ENCODE measurements at places on chromosomes 3 and 15. TPM values are rescaled to one million over a fixed set of nuclear protein-coding genes. Genes with fewer than 3 reads are reported as not detected.

Gene RGMA
- not detected for total RNA-seq

DNA sequence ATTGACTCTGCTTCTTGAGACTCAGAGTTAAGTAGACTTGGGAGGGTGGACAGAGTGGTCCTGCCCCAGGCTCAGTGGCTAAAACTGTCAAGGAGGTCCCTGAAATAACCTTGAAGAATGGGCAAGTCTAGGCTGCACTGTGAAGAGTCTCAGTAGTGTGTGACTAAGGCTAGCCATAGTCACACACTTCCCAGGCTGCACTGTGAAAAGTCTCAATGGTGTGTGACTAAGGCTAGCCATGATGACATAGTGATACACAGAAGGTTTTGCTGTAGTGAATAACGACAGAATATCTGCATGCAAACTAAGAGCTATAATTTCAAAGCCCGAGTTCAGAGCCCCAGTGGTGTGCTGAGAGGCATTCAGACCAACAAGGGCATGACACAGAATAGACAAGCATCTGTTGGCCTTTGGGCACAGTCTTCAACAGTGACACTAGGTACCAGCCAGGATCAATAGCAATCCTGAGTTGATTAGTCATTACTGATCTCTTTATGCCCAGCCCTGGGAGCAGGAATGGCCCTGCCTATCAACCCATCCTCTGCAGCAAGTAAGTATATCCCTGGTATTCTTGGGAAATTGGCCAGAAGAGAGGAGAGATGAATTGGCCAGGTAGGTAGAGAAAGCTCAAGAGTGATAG is 72.4 kb upstream of the BBX start:
- DNase-seq: peak; percentile 76

- no peak for DNase-seq
Measured at GRCh38 chr15:35062738-35063099, 22.4 kb downstream of the NANOGP8 start.

- no peak for DNase-seq
Measured at GRCh38 chr15:41494922-41495735, 1.5 kb downstream of the ITPKA start.

DNA sequence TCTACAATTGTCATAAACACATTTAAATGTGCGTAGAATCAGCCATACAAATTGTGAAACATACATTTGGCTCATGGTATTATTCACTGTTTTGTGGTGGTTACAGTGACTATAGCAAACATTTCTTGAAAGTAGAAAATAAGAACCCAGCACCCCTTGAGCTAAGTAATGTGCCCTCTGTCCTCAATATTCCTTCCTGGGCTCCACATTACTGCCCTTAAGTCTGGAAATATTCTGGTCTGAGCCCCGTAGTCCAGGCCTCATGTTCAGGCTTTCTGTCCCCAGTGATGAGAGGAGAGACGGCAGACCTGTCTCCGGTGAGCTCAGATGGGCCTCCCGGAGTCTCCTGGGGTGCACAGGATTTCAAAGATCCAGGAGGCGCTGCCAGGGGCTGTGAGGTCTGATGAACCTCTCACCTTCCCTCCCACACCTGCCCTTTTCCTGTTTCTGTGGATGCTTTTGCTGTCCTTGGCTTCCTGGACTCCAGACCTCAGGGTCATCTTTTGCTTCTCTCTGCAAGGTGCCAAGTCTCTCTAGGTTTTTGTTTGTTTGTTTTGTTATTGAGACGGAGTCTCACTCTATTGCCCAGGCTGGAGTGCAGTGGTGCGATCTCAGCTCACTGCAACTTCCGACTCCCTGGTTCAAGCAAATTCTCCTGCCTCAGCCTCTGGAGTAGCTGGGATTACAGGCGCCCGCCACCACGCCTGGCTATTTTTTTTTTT is 8.8 kb upstream of the MUC20 start:
- no peak for DNase-seq

Gene TM4SF18
- total RNA-seq: 0.03 TPM

DNA sequence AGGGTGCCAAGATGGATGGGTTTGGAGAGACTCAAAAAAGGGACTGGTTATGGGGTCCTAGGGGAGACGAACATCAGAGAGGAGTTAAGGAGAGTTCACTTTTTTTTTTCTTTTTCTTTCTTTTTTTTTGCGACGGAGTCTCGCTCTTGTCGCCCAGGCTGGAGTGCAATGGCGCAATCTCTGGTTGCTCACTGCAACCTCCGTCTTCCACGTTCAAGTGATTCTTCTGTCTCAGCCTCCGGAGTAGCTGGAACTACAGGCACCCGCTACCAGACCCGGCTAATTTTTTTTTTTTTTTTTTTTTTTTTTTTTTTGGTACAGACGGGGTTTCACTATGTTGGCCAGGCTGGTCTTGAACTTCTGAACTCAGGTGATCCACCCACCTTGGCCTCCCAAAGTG is 1.2 kb downstream of the SPINT1 start:
- no peak for DNase-seq

DNA sequence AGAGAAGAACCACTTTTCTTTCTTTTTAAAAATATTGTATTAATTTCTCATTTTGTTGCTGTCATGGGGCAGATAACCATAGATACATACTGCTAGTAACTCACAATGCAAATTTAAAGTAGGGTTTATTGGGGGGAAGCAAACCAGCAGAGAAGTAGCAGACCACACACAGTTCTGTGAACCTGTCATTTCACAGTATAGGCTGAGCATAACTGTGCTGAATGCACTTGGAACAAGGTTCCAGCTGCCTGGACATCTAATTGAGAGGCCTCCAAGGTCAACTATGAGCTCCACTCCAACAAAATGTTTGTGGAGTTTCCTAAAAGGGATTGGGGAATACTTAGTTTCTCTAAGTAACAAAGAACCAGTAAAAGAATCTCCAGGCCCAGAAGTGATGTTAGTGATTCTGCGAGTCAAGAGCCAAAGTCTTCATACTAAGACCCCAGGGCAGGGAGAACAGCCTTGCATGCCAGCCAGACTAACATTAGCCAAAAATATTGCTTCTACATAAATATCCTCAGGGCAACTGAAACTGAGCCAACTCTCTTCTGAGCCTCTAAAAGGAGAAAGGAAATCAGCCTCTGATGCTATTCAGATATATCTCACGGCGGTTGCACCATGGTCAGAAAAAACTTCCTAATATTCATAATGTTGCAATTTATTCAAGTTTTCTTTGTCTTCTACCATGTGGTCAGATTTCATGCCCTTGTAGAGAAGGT is 856.4 kb upstream of the ALCAM start:
- DNase-seq: no peak
